ENCODE measurements at places on chromosomes 3 and 15.

- DNase-seq: no peak
Measured at GRCh38 chr15:85541744-85542143, 161.3 kb downstream of the AKAP13 start.

DNA sequence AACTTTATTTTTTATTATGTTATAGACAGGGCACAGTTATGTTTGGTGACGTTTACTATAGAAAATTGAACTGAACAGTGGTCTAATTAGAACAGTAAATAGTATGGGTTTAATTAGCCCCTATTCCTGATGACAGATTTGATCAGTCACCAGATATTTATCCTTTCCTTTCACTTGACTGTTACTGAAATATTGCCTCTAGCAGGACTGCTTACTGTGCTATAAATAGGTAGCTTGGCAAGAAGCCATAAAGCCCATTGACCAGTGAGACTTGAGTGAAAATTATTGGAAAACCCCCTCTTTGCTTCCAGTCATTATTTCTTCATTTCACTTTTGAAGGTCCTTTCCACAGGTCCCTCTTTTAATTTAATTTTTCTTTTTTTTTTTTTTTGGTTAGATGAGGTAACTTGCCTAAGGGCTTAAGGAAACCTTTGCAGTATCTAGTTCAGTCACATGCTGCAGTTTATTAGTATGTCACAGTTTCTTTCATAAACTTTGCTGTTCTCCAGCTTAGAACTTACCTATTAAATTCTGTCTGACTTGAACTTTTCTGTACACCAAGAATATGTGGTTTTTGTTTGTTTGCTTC lies 115.6 kb downstream of the ADAMTSL3 start:
- DNase-seq: no peak

- no peak for DNase-seq
Measured at GRCh38 chr3:172476347-172476746, 28.1 kb upstream of the GHSR start.

- no peak for DNase-seq
Measured at GRCh38 chr15:46708226-46708625, 1009.1 kb upstream of the SEMA6D start.

DNA sequence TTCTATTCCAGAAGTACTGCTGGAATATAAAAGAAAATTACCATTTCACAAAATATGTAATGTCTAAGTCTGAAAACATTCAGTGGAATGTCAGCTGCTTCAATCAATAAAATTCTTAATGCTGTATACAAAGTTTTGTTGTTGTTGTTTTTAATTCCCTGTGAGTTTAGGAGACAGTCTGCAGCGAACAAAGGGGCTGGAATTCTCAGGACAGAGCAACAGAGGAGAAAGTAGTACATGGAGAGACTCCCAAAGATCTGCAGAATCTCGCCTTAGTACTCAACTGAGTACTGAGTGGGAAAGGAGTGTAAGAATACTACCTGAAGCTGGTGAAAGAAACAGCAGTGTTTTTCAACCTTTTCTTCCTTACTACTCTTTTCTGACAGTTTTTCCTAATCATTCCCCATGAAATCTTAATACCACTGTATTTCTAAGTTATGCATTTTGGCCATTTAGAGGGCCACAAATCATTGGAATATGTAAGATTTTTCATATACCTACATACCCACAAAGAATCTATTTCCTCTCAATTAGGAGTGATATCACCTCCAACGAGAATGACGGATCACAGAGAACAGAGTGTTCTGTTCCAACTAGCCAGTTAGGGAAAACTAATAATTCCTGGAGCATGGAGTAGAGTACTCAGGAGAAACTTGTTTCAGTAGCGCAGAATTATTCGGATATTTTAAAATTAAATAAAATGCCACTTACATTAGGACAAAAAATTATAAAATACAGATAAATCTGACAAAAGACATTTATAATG lies 16.0 kb downstream of the ANKRD28 start:
- no peak for DNase-seq

DNA sequence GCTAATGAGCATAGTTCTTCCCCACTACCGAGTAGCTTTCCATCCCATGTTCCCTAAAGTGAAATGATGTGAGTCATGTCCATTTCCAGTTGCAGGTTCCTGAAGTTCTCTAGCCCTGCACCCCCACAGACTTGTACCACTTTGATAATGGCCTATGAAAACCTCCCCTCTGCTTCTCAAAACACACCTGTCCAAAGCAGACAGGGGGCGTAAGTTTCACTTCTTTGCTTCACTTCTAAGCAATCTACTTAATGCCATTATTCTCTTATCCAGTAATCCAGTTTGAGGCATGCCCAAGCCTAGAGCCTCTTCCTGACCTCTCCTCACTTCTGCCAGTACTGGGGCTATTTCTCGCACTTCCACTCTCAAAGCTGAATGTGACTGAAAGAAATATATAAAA lies 305.1 kb downstream of the IGSF11 start:
- DNase-seq: no peak

DNA sequence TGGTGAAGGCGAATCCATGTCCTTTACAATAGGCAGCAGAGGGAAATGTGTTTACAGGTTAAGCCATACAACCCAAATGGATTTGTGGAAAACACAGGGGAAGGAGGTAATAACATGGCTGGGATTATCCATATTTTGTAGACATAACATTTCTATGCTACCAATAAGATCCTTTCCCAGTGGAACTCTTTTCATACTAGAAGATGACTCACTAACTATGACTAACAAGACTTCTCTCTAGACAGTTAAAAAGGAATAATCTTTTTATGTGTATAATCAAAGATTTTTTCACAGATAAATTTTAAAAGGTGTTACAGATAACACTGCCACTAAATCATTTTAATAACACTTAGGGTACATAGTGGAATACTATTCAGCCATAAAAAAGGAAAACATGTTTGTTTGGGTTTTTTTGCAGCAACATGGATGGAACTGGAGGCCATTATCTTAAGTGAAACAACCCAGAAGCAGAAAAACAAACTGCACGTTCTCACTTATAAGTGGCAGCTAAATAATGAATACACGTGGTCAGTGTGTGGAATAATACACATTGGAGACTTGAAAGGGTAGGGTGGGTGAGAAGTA lies 39.6 kb downstream of the VPS13C start:
- DNase-seq: no peak

Measured in esophagus squamous epithelium (tissue), 5 donors.